ENCODE measurements at places on chromosomes 16 and 17.

DNA sequence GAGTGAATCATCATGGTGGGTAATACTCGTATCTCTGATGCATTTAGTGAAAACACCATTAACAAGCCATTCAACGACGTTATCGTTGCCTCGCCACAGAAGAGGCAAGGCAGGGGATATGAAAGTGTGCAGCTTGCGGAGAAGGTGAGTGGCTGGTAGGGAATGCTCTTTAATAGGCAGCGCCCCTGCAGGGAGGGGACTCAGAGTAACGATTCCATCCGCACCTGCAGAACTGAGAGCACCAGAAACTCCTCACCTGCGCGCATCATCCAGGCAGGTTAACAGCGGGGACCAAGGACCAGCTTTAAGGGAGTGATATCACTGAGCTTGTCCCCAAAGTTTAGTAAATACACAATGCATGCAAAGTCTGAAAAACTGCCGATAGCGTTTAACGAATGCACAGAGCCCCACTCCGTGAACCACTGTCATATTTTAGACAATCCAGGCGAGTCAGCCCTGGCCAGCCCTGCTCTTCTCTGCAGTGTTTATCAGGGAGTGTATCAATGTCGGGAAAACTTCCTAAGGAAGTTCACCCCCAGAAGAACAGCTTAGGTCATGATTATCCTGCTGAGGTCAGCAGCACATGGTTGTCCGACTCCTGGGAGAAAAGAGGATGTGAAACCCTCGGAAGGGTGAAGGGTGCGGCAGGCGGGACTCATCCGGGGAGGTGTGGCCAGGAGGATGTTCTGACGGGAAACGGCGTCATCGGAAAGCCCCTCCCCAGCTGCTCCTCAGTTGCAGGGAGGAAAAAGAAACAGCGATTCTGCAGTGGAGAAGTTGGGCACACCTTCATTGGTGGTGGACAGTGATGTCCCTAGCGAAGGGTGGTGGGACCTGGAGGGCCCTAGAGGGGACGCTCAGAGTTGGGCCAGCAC, 68.5 kb upstream of the DNAH17 start:
- DNase-seq, result peak; percentile 75

- DNase-seq, result no peak
Measured at GRCh38 chr16:29925105-29925756, 795 bp downstream of the KCTD13 start.

GRCh38 chr16:28925386-28926228, 569 bp upstream of the RABEP2 start:
- peak; percentile 77 for DNase-seq

DNA sequence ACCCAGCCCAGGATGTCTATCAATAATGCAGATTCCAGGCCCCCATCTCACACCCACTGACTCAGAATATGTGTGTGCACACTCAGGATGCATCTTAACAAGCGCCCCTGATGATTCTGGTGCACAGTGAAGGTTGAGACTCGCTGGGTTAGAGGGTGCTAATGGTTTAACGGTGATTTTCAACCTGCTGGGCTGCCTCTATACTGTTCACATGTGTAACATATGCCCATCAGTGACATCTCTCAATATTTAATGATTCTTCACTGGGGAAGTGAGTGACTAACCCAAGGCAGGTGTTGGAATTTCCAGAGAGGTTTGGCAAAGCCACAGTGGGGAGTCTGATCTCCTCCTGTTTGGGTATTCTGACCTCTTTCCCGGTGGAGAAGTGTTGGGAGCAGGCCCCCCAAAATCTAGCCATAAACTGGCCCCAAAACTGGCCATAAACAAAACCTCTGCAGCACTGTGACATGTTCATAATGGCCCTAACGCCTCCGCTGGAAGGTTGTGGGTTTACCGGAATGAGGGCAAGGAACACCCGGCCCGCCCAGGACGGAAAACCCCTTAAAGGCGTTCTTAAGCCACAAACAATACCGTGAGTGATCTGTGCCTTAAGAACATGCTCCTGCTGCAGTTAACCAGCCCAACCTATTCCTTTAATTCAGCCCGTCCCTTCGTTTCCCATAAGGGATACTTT, 4.1 kb upstream of the DOC2B start:
- DNase-seq, result no peak

- no peak for DNase-seq
Measured at GRCh38 chr16:10988164-10988803, 43.9 kb downstream of the CLEC16A start.

DNA sequence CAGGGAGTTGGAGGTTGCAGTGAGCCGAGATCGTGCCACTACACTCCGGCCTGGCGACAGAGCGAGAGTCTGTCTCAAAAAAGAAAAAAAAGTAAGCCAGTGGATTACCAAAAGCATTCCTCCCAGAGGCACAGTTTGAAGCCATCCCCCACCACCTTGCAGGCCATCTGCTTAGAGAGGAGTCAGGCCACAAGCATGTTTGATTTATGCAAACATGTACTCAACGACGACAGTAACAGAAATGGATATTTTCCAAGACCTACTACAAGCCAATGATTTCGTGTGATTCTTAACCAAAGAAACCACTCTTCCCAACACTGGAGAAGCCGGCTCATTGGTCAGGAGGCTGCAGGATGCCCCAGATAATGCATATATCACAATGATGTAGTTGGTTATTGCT, 34.8 kb downstream of the MYH13 start:
- peak; percentile 92 for DNase-seq

- DNase-seq, result peak; percentile 51
Measured at GRCh38 chr17:27879987-27880608, 13.1 kb downstream of the LYRM9 start.

- no peak for DNase-seq
Measured at GRCh38 chr17:74872313-74873036, at the start of gene FDXR. Gene FDXR, minus strand, starts transcription at chr17:74872994. Its CDS starts 50 bp downstream, at chr17:74872944.

DNA sequence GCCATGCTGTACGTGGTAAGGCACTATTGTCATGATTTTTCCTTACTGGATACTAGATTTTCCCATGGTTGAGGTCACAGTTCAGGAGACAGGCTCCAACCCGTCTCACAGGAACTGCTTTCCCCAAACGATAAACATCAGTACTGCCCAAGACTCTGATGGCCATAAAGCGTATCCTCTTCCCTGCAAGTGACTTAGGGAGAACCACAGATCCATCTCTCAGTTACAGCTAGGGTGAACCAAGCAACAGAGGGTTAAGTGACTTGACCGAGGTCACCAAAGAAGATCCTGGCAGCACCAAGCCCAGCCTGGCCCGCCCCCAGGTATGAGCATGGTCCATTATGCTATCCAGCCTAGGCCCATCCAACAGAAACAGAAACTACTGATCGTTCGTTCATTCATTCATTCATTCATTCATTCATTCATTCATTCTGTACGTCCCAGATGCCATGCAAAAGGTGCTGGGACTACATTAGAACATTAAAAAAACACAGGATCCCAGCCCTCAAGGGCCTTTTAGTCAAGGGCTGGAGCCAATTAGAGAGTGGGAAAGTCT, 31.0 kb downstream of the MYH11 start:
- DNase-seq, result no peak

DNA sequence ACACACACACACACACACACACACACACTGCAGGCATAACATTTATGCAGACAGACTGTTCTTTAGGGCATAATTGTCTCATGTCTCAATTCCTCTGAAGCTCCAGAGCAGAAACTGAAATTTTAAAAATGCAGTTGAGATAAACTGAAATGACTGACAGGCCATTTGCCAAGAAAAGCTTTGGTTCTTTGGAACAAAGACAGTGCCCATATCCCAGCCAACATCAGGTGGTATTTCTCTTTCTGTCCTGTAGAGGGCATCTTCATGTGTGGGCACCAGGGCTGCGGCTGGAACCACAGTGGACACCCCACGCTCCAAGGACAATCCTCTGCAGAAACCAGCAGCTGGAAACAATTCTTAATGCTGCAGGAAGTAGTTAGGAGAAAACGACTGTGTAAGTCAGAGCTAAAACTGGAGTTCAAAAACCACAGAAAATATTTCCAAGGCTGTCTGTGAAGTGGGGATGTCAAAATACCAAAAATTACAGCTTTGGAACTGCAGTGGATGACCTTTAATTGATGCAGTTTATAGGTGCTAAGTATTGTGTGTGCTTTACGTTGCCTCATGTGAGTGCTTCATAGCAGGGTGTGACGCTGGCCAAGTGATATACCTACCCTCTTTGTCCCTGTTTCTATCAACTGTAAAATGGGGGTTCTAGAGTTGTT, 10.6 kb upstream of the MEFV start:
- peak; percentile 47 for DNase-seq

DNA sequence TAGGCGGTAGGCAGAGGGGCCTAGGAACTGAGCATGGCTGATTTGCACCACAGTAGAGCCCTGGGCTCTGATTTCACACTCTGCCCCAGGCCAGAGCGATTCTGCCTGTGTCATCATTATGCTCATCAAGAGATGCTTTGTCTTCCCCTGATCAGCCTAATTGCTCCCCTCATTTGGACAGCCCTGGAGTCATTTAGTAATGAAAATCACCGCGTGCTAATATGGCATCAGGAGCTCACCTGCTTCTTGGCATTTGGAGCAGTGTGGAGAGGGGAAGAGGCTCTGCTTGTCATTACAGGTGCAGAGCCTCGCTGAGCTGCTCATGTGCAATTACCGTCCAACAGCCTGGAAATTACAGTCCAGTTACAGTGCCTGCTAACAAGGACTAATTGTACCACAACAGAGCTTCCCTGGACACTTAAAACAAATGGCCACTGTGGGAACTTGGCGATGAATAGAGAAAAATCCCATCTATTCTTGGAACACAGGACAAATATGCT, 157.1 kb upstream of the WSCD1 start:
- DNase-seq, result no peak

DNA sequence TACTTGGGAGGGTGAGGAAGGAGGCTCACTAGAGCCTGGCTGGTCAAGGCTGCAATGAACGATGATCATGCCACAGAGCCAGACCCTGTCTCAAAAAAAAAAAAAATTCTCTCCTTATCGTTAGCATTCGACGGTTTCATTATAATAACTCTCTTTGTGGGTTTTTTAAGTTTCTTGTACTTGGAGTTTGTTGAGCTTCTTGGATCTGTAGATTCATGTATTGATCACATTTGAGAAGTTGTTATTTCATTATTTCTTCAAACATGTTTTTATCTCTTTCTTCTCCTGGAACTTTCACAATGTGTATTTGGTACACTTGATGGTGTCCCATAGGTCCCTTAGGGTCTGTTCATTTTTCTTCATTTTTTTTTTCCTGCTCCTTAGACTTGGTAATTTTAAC, 16.8 kb upstream of the ABCA3 start:
- no peak for DNase-seq

GRCh38 chr16:14289692-14290340, 218.7 kb downstream of the MRTFB start:
- peak; percentile 55 for DNase-seq

DNA sequence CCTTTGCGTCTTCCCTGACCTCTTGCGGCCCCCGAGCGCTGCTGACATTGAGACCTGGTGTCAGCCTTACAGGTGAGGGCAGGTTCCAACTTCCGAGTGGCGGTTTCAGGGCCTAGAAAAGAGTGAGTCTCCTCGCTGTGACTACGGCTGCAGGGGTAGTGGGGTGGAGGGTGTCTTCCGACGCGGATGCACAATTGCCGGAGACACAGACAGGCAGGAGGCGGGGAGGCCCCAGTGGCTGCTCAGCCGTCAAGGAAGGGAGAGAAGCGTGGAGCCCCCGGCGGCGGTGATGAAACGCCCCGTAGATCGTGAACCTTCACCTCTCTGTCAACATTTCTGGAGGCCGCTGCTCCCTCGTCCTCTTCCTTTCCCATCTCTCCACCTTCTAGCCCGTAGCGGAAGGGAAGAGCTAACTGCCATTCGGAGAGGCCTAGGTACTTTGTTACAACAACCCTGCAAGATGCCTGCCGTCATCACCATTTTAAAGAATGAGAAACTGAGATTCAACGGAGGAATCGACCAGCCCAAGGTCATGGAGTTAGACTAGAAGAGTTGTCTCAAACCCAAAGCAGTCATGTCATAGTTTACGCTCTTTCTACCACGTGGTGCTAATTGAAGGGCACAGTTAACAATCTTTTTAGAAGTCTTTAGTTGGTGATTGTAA, 485 bp downstream of the DNAJA3 start:
- no peak for DNase-seq

- DNase-seq, result peak; percentile 16
Measured at GRCh38 chr16:17228048-17228707, 242.6 kb downstream of the XYLT1 start.

DNA sequence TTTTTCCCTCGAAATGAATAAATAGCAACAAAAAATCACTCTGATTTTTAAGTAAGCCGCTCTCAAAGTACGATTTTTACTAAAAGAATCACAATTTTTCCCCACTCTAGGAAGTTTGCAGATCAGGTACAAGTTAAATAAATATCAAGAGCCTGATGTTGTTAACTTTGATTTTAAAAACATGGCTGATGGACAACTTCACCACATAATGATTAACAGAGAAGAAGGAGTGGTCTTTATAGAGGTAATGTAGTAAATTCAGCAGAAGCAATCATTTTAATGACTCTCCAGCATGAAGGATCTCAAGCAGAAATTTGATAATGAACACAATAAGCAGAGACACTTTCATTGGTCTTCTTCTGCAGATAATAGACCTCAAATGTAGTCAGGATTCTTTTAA, 262.4 kb downstream of the CNTNAP4 start:
- no peak for DNase-seq

GRCh38 chr17:73482894-73483293, 161.4 kb downstream of the SDK2 start:
- no peak for DNase-seq
